Stimulated activated CD4-positive, alpha-beta T cell treated with anti-CD3 and anti-CD28 coated beads, Interleukin-1b, Interleukin-23, amount 100 ng/mL, for 24 hours (primary cell): ENCODE measurements at places on chromosomes 4 and X.

DNA sequence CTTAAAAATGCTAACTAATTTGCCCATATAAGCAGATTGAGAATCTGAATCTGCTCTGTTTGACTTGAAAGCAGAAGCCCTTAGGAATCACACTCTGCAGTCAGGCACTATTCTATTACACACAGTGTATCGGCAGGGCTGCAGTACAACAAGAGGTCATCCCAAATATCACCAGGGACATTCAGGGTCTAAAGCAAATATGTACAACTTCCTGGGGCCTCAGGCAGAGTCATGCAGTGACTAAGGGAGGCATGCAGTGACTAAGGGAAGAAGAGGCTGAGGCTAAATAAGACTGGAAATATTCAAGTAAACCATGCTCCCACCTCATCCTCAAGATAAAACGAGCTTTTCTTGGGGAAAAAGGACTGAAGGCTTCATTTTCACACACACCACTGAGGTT lies 20.9 kb downstream of the MAPK10 start:
- DNase-seq, result no peak

GRCh38 chr4:82429728-82430192 lies 502 bp downstream of the HNRNPDL start:
- no peak for DNase-seq

DNA sequence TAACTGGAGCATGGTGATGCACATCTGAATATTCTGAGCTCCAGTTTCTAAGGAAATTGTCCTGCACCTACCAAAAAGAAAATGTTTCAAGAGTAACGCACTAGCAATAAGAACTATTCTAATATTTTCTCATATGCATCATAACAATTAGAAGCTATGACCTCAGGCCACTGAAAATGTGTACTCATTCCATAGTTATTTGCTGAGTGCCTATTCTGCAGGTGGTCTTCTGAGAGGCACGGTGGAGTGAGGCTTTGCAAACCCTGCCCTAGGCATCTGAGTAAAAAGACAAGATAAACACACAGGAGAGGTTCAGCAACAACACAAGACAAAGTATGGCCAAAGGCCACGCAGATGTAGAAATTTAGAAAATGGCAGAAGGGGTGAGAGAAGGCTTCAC lies 23.7 kb downstream of the SLC10A6 start:
- no peak for DNase-seq

GRCh38 chr4:121139533-121140222 lies 24.4 kb downstream of the TNIP3 start:
- DNase-seq, result no peak

GRCh38 chr4:87811977-87812376 lies 12.6 kb downstream of the IBSP start:
- no peak for DNase-seq

- no peak for DNase-seq
These were observed 239.7 kb upstream of the NOCT start for GRCh38 chr4:138775890-138776289.

DNA sequence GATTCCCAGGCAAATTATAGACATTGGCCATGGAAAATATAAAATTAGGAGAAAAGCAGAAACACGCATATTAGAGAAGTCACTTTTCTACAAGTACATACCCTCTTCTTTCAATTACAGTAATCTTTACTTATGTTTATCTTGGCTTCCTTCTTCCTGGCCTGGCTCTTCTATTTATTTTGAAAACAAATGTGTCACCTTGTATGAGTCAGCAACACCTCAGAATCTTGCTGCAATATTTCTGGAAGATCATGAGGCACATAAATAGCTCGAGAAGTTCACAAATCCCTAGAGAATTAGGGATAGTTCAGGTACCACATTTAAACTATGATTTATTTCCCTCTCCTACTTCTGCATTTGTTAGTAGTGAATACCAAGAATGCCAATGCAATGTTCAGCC lies 124.6 kb downstream of the ANOS1 start:
- DNase-seq, result no peak

GRCh38 chr4:10917566-10917965 lies 233.0 kb upstream of the CLNK start:
- no peak for DNase-seq

GRCh38 chrX:150698981-150699380 lies 5.8 kb downstream of the MTMR1 start:
- DNase-seq, result no peak

GRCh38 chr4:152165846-152166245 lies 370.0 kb downstream of the FBXW7 start:
- no peak for DNase-seq

- no peak for DNase-seq
These were observed 23.0 kb upstream of the UBA6 start for GRCh38 chr4:67723949-67724348.

GRCh38 chr4:128725405-128726055 lies 84.0 kb upstream of the JADE1 start:
- no peak for DNase-seq

DNA sequence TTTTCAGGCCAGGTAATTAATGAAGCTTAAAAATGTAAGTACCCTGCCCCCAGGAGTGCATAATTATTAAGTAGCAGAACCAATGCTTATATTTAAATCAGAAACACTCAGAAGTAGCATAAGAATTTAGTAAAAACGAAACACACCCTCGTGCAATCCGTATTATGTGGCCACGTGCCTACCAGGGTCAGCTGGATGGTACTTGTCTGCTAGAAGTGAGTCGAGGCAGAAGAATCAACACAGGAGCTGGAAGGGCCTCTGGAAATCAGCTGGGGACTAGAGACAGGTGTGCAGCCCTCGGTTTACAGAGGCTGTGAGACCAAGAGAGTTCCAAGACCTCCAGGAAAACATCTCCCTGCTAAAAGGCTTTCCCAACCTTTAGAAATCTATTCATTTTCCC lies 559 bp upstream of the FAM47E start:
- no peak for DNase-seq

GRCh38 chrX:64218023-64218422 lies 12.4 kb downstream of the ASB12 start:
- DNase-seq, result no peak

DNA sequence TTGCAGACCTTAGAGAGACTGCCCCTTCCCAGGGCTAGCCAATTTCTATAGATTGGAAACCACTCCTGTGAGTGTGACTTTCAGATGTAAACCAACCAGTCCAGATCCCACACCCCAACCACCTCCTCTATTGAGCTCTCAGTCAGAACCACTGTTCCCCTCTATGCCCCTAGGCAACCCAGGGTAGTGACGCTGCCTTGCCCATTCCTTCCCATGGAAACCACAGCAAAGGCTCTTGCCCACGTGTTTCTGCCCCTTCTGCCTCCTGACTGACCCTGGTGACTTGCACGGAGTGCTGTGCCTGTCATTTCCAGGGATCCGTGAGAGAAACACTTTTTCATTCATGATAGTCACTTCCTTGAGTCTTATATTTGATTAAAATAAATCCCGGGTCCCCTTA lies 32.4 kb downstream of the CYTL1 start:
- DNase-seq, result no peak

GRCh38 chrX:147646949-147647723 lies 264.6 kb upstream of the FMR1 start:
- DNase-seq, result no peak

DNA sequence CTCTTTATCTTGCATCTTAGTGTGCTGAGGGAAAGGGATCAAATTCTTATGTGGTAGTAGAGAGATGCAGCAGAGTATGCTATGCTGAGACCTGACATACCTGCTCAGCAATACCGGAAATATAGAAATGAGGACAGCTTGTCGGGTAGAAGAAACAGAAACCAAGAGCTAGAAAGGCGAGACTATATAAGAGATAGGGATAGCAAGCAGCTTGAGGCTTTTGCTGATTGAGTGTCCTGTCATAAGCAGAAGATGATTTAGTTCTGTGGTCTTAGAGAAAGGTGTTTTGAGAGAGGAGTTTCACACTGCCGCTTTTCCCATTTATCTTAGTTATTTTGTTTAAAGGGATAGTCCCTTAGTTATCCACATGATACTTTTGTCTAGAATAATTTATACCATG lies 31.7 kb downstream of the USP9X start:
- no peak for DNase-seq
